ENCODE measurements at places on chromosomes 5 and 9.

DNA sequence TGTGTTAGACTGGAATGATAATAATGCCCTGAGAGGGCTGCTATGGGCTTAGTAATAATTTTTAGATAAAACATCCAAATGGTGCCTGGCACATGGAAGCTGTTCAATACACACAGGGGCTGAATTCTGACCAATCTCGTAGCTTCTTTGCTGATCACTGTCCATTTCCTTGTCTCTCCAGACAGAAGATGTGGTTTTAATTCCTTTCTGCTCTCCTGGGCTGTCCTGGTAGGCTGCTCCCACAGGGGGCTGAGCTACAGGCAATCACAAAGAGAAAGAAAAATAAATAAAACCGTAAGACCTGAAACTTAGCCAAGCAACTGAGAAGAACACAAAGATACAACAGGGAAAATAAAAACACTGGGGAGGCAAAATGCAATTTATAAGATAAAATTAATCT lies 136.5 kb downstream of the CDK5RAP2 start:
- DNase-seq = peak; percentile 29

DNA sequence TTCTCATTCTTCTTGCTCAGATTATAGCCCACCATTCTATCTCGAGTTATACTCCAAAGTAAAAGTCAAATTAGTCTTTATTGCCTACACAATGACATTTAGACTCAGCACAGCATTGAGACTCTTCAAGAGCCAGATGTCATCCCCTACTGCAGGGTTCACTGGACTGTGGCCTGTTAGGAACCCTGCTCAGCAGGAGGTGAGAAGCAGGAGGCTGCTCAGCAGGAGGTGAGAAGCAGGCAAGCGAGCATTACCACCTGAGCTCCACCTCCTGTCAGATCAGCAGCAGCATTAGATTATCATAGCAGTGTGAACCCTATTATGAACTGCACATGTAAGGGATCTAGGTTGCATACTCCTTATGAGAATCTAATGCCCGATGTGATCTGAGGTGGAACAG lies 12.7 kb upstream of the LIFR start:
- no peak for DNase-seq

GRCh38 chr5:56941981-56942380 lies 9.9 kb downstream of the MIER3 start:
- DNase-seq = no peak

DNA sequence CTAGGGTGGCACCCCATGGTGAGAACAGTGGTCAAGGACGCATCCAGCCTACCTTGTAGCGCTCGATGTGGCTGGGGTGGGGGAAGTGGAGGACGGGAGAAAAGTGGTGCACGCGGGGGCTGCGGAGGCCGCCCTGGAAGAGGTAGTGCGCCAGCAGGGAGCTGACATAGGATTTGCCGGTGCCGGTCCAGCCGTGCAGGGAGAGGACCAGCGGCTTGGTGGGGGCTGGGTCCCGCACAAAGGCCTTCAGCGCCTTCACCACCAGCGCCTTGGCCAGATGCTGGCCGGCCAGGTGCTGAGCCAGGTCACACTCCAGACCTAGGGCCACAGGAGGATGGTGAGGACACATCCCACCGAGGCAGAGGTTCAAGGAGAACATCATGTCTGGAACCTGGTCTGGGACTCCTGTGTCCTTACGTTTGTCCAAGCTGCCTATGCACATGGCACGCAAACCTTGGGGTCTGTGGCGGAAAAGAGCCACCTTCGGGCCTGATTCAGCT lies 797 bp downstream of the TOR2A start:
- no peak for DNase-seq

DNA sequence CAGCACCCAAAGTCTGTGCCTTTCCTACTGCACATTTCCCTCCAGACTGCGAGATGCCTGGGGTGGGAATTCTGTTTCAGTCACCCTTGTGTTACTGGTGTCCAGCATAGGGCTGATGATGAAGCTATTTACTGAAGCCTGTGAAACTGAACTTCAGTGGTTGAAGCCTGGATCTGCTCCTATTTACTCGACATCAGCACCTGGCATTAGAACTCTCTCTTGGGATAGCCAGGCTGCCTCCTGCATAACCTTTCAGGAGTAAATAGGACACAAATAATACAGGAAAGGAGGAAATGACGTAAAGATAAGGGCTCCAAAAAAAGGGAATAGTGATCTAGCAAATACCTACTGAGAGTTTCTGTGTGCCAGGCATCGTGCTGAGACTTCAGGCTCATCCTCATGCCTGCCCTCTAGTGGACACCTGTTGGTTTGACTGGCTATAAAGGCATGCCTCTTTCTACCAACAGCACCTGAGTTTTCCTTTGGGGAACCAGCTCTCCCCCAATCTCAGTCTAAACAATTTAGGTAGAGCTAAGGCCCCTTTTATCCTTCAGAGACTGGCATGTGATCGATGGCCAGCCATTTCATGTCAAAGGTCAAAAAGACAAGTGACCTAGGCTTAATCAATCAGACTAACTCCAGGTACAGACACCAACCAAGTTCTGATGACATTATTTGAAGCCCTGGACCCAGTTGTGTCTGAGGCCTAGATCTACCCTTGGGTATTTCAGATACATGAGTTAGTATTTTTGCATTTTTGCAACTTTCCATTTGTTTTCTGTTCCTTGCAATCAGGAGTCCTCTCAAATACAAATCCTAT lies 192.1 kb upstream of the TRIM32 start:
- peak; percentile 22 for DNase-seq

- peak; percentile 93 for DNase-seq
These were observed 123.9 kb upstream of the HAPLN1 start for GRCh38 chr5:83844449-83845068.

GRCh38 chr9:136249877-136250559 lies 4.4 kb upstream of the QSOX2 start:
- DNase-seq = no peak

DNA sequence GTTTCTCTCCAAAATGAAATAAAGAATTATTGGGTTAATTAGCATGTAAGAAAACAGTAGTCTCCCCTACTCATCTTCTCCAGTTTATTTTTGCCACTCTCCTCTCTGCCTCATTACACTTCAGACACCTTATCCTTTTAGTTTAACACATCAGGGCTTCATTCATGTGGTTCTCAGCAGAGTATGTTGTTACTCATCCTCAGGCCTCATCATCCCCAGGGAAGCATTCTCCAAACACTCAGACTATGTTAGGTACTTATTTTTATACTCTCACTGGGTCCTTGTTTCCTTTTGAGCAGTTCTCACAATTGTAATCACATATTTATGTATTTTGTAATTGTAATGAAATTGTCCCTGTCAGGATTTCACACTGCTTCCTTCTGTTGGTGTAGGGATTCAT lies 470.5 kb downstream of the PDE4D start:
- no peak for DNase-seq

DNA sequence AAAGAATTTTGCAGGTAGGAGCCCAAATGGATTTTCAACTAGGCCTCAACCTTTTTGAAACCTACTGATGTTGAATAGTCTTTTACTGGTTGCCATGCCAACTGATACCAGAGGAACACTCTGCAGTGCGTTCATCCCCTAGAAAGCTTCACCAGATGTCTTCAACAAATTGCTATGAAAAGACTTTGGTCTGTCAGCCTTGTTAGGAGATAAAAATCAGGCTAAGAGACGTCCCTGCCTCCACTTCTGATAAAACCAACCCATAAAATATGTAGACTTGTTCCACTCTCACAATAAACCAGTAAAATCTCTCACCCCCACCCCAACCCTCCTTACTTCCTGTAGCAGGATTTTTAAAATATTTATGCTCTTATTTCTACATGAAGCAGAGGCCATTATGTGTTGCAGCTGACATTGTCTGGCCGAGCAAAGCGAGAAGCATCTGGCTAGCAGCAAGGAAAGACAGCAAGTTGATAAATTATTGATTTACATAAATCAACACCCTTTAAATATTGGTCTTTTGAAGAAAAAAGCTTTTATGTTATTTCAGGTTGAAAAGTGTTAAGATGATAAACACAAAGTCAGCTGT lies 428.7 kb downstream of the ISL1 start:
- DNase-seq = no peak

GRCh38 chr5:77224672-77225355 lies 14.3 kb downstream of the PDE8B start:
- peak; percentile 55 for DNase-seq

DNA sequence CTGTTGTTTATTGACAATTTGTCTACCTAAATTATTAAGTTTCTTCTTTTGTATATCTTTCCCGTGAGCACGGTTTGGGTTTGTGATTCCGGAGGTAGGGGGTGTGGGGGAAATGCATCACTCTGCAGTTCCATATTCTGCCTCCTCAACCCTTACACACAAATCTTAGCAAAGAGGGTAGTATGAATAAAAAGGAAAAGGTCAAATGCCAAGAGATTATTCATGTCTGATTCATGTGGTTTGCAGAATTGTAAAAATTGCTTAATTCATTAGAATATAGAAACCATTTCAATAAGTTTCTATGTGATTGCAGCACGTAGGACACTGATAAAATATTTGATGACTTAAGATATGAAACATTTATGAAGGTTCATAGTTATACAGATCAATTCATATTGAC lies 601.9 kb downstream of the SEMA5A start:
- no peak for DNase-seq

- no peak for DNase-seq
These were observed 330.1 kb downstream of the ENC1 start for GRCh38 chr5:74310386-74310785.

DNA sequence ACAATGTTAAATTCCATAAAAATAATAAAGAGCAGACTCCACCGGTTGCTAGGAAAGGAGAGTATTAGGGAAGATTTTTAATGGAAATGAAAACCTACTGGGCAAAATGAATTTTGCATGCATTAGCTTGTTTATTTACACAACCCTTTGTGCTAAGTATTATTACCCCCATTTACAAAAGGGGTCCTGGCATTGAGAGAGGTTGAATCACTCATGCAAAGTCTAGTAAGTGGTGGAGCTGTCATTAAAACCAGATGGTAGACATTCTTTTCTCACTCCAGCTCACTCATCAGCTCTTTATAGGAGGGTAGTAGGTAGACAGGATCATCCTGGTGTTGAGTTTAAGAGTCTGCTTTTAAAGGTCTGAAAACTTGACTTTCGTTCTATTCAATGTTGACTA lies 395.1 kb downstream of the PLK2 start:
- DNase-seq = no peak

GRCh38 chr5:154793599-154794524 lies 38.7 kb downstream of the LARP1 start:
- peak; percentile 21 for DNase-seq

DNA sequence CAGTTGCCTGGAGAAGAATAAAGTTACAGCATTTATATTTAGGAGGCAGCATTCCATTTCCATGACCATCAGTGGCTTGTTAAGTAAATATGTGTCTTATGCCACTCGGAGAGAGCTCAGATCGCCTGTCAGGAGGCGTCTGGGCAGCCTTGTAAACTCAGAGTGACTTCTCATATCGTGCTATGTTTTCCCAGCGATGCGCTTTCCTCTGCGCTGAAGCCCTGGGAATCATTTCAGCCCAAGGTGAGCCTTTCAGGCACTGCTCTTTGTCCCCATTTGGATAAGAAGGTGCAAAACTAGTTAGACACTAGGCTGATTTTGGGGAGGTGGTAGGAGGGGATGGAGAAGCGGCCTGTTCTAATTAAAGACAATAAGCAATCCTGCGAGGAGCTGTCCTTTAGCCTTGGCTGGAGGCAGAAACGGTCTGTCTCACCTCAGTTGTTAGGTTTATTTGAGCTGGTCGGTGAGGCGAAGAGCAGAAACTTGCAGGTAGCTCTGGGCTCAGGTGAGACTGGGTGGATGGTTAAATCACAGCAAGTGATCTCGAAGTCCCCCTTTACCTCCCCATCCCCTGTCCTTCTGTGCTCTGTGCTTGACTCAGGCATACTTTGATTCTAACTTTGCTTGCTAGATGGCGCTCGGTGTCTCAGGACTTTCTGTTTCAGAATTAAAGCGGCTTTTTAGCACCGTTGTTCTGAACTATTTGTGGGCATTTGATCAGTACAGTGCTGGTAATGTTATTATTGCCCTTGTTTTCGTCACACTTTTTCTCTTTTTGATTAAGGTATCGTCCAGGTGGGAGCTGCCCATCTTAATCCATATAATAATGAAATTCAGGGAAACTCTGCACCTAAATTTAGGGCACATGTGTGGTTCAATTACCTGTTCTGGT lies 24.6 kb downstream of the NR2F1 start:
- peak; percentile 42 for DNase-seq

DNA sequence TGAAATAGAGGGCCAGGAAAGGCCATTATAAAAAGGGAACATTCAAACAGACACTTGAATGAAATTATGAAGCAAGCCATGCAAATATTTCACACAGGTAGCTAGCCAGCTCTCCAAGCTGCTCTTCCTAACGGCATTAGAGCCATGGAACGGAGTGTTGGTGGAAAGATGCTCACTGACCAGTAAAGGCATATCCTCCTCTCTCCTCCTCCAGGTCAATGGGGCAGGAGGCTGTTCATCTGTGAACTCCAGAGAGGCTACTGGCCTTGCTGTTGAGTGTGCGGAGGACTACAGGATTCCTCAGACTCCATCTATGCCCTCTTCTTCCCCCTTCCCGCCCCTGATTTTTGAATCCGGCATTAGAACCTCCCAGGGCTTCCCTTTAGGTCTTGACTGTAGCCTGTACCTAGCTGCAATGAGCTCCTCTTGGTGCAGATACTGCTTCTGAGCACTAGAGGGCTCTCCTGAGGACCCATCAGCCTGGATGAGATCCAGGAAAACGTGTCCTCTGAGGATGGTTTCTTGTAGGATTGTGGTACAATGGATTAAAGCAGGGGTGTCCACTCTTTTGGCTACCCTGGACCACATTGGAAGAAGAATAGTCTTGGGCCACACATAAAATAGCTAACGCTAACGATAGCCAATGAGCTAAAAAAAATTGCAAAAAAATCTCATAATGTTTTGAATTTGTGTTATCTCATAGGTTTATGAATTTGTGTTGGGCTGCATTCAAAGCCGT lies 162.2 kb downstream of the SREK1 start:
- DNase-seq = peak; percentile 61

DNA sequence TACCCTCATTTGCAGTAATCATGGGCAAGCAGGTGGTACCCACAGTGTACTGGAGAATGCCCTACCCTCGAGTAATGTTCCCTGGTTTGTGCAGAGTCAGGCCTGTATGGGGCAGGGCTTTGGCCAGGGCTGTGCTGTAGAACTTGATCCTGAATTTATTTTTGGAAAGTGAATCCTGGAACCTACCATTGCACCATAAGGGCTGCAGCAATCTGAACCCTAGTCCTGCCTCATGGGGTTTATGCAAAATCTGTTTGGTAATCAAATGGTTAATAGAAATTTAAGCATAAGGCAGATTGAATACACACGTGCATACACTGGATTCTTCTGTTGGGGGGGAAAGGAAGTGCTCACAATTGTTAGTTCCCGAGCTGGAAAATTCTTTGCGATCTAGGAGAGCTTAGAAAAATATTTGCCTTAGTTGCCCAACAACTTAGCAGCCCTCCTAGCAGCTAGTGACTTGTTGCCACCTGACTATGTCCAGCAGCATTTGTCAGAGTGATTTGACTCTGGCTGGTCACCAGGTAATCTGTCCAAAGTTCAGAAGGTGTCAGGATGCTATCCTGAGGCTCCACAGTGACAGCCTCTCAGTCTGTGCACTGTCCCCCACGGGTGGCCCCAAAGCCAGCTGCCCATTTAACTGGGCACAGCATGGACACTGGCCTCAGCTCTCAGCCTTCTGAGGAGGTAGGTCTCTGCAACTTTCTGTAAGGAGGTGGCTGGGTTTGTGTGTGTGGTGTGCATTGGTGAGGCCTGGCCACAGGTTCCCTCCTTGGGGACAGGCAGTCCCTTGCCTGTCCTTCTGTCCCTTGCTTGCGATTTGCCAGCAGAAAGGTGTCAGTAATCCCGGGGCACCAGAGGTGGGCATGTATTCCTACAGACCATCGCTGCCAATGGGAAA lies 8.3 kb downstream of the MVB12B start:
- no peak for DNase-seq
